ENCODE measurements at places on chromosomes 16 and 17.
A peak's percentile ranks its signal among the peaks of the same experiment; 100 is the strongest.

DNA sequence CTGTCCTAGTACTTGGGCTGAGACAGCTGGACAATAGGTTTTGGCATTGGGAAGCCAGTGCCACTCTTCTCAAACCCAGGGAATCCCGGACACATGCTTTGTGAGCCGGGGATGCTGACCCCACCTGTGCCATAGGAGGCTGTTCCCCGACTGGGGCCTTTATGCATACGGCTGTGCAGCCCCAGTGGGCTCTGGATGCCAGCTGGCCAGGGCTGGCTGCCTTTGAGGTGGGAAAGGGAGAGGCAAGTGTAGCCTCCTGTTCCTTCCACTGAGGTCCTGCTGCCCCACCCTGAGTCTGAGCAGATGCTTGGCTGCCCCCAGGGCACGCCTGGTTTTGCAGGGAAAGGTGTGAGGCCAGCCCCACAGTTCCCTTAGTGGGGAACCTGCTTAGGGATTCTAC lies 105.7 kb downstream of the CCDC182 start:
- DNase-seq = no peak

GRCh38 chr16:86949116-86949515 lies 368.1 kb downstream of the C16orf95 start:
- no peak for DNase-seq

DNA sequence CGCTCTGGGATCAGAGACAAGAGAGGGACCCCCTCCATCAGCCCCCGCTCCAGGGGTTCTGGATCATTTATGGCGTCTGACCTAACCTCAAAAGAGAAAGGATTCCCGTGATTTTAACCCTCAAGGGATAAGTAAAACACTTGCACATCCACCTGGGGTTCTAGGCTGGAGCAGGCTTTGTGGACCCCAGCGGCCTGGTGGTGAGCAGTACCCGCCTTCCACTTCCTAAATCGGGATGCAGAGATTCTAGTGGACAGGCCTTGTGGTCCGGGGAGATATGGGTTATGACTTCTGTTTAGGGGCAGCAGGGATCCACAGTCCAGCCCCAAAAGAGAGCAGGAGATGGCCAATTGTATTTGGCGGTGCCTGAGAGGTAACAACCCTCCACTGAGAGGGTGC lies 684 bp upstream of the PITPNM3 start:
- no peak for DNase-seq

DNA sequence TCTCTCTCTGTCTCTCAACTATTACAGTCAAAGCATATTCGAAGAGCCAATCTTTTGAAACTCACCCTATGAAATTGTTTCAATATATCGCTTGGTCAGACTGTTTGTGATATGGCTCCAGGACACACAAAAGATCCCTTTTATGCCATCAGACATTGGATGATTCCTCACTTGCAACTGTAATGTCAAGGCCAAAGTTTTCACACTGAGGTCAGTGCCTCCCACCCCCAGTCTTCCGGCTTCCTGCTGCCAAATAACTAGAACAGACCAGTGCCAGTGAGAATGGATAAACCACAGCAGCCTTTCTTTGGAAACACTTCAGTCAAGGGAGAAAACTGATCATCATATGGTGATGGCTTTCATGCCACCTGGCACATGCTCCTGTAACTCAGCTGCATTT lies 321.9 kb upstream of the ZFHX3 start:
- DNase-seq = no peak

- DNase-seq = no peak
Observed at GRCh38 chr16:81590714-81591544, 146.3 kb downstream of the CMIP start.

DNA sequence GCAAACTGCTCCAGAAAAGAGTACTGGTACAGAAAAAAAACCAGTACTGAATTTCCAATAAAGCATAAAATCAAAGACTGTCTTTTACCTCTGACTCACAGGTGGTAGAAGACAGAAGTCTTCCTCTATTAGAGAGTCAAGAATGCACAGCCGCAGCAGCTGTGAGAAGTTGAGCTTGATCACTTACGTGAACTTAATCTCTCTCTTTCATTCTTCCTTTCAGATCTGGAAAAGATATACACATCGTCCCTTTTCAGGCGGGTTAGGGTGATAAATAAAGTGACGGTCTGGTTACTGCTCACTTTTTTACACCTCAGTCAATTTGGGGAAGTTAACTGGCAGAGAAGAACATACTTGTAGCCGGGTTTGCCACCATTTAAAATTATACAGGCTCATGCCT lies 3.9 kb downstream of the IFT140 start:
- DNase-seq = no peak

DNA sequence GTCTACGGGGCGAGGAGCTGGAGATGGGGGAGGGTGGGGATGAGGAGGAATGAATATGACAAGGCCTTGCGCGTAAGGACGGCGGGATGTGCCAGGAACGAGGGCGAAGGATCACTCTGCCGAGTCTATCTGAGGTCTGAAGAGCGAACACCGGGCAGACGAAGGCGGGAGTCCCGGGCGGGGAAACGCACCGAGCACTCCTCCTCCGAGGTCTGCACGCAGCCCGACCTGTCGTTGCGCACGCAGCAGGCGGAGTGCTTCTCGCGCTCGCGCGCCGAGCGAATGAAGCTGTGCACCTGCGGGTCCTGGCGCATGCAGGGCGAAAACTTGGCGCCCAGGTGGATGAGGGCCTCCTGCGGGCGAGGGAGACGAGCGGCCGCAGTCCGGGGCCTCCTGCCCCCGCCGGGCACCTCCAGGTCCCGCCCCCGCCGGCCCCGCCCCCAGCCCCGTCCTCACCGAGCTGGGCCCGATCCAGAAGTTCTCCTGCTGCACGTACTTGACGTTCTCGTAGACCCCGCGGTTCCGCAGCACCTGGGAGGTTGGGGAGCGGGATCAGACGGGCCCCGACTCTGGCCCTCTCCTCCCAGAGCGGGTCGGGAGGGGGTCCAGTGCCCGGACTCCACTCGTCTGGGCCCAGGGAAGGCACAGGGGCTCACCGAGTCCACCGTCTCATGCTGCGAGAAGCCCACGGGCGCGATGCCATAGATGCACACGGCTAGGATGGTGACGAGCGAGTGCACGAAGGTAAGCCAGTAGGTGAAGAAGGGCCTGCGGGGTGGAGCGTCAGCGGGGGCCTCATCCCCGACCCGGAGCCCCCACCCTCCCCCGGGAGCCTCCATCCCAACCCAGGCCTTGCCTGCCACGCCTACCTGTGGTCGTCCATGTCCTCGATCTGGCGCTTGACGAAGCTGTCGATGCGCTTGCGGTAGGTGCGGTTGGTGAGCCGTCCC lies 7.6 kb downstream of the SNRNP25 start:
- no peak for DNase-seq

GRCh38 chr17:61784510-61784909 lies 78.8 kb downstream of the BRIP1 start:
- no peak for DNase-seq

GRCh38 chr17:63116967-63117830 lies 151.2 kb downstream of the TANC2 start:
- DNase-seq = no peak

- DNase-seq = no peak
Observed at GRCh38 chr16:1010251-1010650, 28.7 kb downstream of the SOX8 start.

- DNase-seq = peak; percentile 35
Observed at GRCh38 chr17:28643983-28644786, 773 bp downstream of the BLTP2 start.

DNA sequence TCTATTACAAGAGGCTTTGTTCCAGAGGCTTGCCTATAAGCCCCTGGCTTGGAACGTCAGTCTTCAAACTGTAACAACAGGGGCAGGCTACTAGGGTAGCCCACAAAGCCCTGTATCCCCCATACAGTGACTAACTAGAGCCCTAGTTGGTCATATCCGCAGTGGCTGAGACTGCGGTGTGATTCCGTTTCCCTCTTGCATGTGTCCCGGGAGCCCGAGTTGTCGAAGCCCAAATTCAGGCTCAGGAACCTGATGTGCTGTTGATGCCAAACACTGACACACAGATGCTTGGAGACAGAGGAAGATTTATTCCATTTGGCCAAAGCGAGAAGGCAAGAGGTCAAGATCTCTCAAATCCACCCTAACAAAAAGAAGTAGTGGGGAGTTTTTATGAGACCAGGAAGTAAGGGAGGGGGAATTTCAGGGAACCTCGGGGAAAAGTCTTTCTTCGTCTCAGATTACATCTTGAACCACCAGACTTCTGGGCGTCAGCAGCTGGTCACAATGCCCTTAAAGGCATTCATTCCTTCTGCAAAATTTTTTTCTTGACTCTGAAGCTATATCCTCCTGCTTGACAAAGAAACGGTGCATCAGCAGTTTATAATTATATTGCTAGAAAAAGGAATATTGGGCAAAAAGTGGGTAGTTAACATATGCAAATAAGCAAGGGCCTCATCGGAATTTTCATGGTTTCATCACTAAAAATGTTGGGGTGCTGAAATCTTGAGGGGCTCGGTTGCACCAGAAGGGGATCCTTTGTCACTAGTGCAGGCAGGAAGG lies 879 bp downstream of the SLFN5 start:
- DNase-seq = peak; percentile 61

GRCh38 chr17:71180801-71181385 lies 939.9 kb upstream of the SOX9 start:
- no peak for DNase-seq

DNA sequence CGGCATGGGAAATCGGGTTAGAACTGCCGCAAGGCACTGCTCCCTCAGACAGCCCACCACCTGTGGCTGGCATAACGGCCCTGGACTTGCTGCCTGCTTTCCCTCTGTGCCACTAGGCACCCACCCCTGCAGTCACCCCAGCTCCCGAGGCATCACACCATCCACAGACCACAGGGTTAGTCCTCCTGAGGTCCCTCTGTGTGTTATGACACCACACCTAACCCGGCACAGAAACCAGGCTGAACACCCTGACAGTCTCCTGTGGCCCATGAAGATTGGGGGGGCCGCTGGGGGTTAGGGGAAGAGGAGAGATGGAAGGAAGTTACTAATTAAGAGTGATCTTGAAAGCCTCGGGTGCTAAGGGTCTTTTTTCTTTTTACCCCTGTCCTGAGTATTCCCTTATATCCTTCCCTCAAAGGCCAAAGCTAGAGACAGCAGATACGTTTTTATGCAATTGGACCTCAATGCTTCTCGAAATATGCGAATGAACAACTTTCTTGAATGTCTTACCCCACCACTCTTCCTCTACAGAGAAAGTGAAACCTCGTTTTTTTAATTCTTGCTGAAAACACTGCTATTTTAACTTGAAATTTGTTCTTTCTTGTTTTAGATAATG lies 7.0 kb downstream of the CYTH1 start:
- DNase-seq = peak; percentile 73

- DNase-seq = peak; percentile 73
Observed at GRCh38 chr17:35373984-35374765, 754 bp upstream of the SLFN11 start.

DNA sequence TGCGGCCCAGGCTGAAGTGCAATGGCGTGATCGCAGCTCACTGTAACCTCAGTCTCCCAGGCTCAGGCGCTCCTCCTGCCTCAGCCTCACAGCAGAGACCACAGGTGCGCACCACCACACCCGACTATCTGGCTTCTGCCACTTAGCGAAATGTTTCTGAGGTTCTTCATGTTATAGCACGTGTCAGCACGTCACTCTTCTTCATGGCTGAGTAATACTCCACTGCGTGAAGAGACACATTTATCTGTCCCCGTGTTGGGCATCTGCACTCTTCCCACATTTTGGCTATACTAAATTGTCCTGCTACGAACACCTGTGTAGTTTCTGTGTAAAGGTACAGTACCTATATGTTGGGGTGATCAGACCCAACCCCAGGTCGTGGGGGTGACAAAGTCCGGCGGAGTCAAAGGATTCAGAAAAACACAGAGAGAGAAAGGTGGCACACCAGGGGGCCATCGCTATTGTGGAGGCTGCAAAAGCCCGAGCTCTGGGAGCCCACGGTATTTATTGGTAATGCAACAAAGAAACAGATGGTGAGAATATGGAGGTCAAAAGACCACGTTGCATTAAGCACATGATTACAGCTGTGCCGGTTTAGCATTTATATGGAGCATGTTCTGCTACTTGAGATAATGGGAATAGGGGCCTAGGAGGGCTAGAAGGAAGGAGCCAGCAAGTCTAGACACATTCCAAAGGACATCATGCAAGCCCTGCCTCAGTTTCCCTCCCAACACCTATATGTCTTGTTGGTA lies 851 bp upstream of the DPEP1 start:
- no peak for DNase-seq

DNA sequence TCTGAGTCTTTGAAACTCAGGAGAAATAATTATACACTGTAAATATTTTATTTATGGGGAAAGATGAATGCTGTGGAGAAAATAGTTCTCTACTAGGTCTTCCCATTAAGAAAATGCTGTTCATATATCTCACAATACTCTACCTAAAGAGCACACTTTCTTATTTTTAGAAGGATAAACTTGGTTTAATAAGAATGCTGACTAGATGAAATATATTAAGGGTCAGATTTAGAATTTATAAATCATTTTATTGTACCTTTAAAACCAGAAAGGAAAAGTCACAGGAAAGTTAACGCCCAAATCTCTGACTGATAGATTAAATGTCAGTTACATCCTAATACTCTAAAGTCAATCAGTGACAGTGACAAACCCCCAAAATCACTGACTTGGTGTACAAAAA lies 48.7 kb downstream of the SLC6A4 start:
- DNase-seq = no peak

DNA sequence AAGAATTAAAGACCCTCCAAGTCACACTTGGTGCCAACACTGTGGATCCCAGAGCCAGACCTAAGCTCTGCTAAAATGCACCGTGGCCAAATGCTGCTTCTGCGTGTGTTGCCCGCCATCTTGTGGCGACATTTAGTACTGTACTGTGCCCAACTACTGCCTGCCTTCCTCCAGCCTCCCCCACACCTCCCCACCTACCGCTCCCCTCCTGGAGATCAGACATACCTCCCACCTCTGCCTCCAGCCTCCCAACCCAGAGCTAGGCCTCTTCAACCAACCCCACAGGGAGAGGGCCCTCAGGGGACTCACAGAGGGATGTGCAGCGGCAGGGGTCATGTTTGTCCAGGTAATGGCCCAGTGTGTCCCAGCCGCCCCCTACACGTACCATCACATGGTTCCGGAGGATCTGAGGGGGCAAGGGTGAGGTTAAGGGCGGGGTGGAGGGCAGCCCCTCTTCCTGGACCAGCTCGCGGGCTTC lies 5.5 kb downstream of the GAS2L2 start:
- peak; percentile 84 for DNase-seq

GRCh38 chr16:24054741-24055491 lies 201.2 kb upstream of the CACNG3 start:
- DNase-seq = no peak

DNA sequence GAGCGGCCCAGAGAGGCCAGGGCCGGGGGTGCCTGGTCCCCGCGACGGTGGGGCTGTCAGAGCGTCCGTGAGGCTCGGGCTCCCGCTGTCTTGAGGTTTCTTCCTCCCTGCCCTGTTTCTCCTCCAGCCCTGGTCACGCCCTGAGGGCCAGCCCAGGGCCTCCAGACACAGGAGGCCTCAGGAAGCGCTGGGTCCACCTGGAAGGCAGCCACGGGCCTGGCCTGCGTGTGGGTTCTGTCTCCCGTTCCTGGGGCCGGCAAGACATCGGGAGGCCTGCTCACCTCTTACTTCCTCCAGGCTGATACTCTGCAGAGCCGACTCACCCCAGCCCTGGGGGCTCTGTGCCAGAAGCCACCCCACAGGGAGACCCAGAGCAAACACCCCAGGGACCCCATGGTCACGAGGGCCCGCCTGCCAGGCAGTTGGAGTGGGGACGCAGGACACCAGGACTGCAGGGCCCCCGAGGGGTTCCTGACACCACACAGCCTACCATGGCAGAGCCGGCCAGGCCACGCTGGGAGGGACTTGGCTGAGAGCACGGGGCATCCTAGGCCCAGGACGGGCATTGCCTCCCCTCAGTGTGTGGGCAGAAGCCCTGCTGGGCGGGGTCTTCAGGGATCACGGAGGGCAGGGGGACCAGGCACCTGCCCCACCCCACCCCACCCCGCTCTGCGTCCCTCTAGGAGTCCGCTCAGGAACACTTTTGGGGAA lies 18.9 kb upstream of the CACNA1H start:
- DNase-seq = no peak
